ENCODE measurements at places on chromosomes 5 and 9.

GRCh38 chr9:101465326-101465915, 29.8 kb upstream of the ALDOB start:
- no peak overlapping the region for H3K27ac ChIP-seq
- H3K36me3 ChIP-seq: no peaks in the 10 kb centered on the region
- H3K27me3 ChIP-seq: peaks cover 15% of the 10 kb centered on the region
- DNase-seq: no peak
- no peaks in the 10 kb centered on the region for H3K4me1 ChIP-seq
- no peak overlapping the region for H3K4me3 ChIP-seq

- no peak for DNase-seq
- H3K36me3 ChIP-seq: no peaks in the 10 kb centered on the region
- H3K27ac ChIP-seq: no peak overlapping the region
- no peak overlapping the region for H3K4me3 ChIP-seq
- H3K27me3 ChIP-seq: no peaks in the 10 kb centered on the region
Measured at GRCh38 chr9:127133739-127134167, 11.3 kb upstream of the ANGPTL2 start.

GRCh38 chr5:141637123-141637766, 448 bp downstream of the RELL2 start:
- H3K4me3 ChIP-seq: peak overlapping the region; percentile 66
- H3K4me1 ChIP-seq: peaks cover 53% of the 10 kb centered on the region

DNA sequence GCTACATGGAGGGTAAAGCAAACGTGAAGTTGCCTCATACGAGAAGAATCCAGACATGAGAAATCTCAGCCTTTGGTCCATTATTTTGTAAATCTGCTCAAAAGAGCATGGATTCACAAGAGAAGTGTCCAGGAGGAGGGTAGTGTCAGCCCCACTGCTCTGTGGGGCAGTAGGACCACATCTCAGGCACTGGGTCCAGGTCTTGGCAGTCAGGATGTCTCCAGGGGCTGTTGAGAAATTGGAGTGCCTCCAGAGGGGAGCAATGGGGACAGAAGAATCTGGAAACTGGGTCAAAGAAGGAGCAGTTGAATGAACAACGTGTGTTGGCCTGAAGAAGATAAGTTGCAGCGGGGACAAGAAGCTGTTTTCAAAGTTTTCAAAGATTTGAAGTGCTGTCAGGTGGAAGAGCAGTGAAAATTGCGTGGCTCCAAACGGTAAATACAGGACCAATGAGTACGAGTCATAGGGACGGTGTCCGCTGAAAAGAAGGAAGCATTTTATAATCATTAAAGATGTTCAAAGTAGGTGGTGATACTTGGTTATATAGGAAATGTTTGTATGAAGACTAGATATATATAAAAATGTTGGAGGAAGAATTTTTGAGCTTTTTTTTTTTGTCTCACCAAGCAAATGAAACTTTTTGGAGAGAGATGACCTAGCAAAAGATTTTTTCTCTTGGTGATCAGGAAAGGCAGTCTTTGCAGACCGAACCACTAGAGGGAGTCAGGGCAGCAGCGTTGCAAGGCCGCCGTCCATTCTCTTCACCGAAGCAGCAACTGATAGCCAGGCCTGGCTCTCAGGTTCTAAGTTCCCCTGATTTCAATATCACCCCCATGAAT, 57.1 kb upstream of the ZBED3 start:
- H3K4me1 ChIP-seq: no peaks in the 10 kb centered on the region
- DNase-seq: peak; percentile 54
- no peak overlapping the region for H3K4me3 ChIP-seq
- H3K27ac ChIP-seq: no peak overlapping the region
- peaks cover 3% of the 10 kb centered on the region for H3K27me3 ChIP-seq
- H3K36me3 ChIP-seq: no peaks in the 10 kb centered on the region

DNA sequence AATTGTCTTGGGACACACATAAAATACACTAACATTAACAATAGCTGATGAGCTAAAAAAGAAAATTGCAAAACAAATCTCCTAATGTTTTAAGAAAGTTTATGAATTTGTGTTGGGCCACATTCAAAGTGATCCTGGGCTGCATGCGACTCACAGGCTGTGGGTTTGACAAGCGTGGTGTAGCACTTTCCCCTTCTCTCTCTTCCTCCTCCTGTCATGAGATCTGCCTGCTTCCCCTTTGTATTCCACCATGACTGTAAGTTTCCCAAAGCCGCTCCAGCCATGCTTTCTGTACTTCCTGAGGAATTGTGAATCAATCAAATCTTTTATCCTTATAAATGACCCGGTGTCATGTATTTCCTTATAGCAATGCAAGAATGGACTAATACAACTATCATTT, 178.0 kb downstream of the TLR4 start:
- no peak overlapping the region for H3K4me3 ChIP-seq
- H3K27me3 ChIP-seq: no peaks in the 10 kb centered on the region
- no peaks in the 10 kb centered on the region for H3K4me1 ChIP-seq
- DNase-seq: no peak
- H3K27ac ChIP-seq: no peak overlapping the region
- no peaks in the 10 kb centered on the region for H3K36me3 ChIP-seq

- DNase-seq: no peak
- H3K4me3 ChIP-seq: no peak overlapping the region
- H3K27me3 ChIP-seq: no peaks in the 10 kb centered on the region
- H3K36me3 ChIP-seq: peaks cover 66% of the 10 kb centered on the region
- H3K4me1 ChIP-seq: no peaks in the 10 kb centered on the region
Measured at GRCh38 chr9:132647355-132647754, 22.4 kb downstream of the DDX31 start.

GRCh38 chr5:173245319-173246134, 10.5 kb upstream of the NKX2-5 start:
- DNase-seq: no peak
- peaks cover 49% of the 10 kb centered on the region for H3K27me3 ChIP-seq
- no peaks in the 10 kb centered on the region for H3K36me3 ChIP-seq
- no peak overlapping the region for H3K4me3 ChIP-seq

GRCh38 chr5:118461436-118461835, 526.9 kb downstream of the DTWD2 start:
- H3K27ac ChIP-seq: no peak overlapping the region
- H3K4me1 ChIP-seq: no peaks in the 10 kb centered on the region
- no peaks in the 10 kb centered on the region for H3K36me3 ChIP-seq
- H3K27me3 ChIP-seq: no peaks in the 10 kb centered on the region

- no peaks in the 10 kb centered on the region for H3K27me3 ChIP-seq
- DNase-seq: no peak
- no peaks in the 10 kb centered on the region for H3K4me1 ChIP-seq
- no peaks in the 10 kb centered on the region for H3K36me3 ChIP-seq
- H3K4me3 ChIP-seq: no peak overlapping the region
Measured at GRCh38 chr5:89267788-89268187, 384.8 kb upstream of the MEF2C start.

DNA sequence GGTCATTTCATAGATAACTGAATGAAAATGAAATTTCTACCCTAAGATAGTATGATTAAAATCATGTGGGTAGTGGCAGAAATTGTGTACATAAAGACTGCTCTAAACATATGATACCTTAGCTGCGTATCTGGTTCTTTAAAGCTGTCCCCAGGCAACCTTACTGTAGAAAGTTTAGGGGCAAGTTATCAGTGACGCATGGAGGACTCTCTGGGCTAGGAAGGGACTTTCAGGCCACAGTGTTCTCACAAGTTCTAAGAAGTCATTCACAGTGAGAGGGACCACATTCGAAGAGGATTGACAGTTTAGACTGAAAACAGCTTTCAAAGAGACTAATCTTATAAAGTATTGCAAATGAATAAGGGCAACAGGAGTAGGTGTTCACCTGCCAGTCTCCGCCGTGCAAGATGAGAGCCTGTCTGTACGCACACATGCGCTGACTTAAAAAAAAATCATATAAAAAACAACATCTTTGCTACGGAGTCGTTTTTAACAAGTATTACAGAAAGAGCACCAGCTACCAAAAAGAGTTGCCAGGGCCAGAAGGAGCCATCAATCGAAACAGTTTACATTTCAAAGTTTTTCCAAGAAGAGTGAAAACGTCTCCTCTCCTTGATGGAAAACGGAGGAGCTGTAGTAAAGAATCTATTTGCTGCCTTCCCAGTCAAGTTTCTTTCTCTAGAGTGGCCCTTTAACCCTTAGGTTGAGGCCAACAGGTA, 146.3 kb downstream of the CETN3 start:
- DNase-seq: no peak
- no peaks in the 10 kb centered on the region for H3K4me1 ChIP-seq
- no peak overlapping the region for H3K4me3 ChIP-seq
- no peaks in the 10 kb centered on the region for H3K36me3 ChIP-seq
- no peaks in the 10 kb centered on the region for H3K27me3 ChIP-seq

GRCh38 chr5:171537070-171537849, 117.8 kb downstream of the FGF18 start:
- no peak overlapping the region for H3K4me3 ChIP-seq
- no peak overlapping the region for H3K27ac ChIP-seq
- no peak for DNase-seq
- peaks cover 2% of the 10 kb centered on the region for H3K27me3 ChIP-seq
- H3K36me3 ChIP-seq: no peaks in the 10 kb centered on the region

DNA sequence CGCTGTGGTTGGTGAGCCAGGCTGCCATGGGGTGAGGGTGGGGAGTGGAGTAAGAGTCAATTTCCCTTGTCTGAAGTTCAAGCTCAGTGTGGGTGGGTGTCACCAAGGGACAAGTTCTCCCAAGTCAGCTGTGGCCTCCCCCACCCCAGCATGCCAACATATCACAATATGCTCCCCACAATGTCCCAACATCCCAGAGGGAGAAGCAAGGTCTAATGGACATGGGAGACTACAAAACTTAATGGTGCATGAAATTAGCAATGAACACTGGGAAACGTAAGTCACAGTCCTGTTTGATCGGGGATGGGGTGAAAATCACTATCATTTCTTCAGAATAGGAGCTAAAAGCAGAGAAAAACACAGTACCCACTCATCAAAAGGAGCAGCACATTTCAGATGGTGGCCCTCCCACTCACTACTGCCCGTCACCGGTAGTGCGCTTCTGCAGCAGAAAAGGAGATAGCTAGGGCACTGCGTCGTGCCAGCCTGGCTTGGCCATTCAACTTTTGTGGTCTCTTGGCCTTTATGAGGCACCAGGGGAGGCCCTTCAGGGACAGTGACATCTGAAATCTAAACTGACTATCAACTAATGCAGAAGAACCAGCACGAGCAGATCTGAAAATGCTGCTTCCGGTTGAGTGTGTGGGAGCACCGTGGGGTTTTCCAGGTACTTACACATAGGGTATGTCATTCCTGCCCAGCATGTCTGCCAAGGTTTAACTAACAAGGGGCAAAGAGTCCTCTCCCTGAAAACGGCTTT, 20.5 kb upstream of the NDFIP1 start:
- peak overlapping the region; percentile 67 for H3K4me3 ChIP-seq
- H3K36me3 ChIP-seq: no peaks in the 10 kb centered on the region
- H3K27ac ChIP-seq: peak overlapping the region; percentile 81
- peak; percentile 37 for DNase-seq

GRCh38 chr9:3578786-3579185, 53.0 kb upstream of the RFX3 start:
- DNase-seq: no peak
- no peak overlapping the region for H3K27ac ChIP-seq
- H3K4me1 ChIP-seq: no peaks in the 10 kb centered on the region

- no peaks in the 10 kb centered on the region for H3K4me1 ChIP-seq
- no peak overlapping the region for H3K27ac ChIP-seq
- H3K36me3 ChIP-seq: no peaks in the 10 kb centered on the region
- H3K4me3 ChIP-seq: no peak overlapping the region
Measured at GRCh38 chr5:17260549-17260948, 43.1 kb downstream of the BASP1 start.

GRCh38 chr5:133326361-133326760, 274.5 kb downstream of the HSPA4 start:
- H3K36me3 ChIP-seq: no peaks in the 10 kb centered on the region
- no peaks in the 10 kb centered on the region for H3K4me1 ChIP-seq
- no peak for DNase-seq
- H3K27me3 ChIP-seq: no peaks in the 10 kb centered on the region

DNA sequence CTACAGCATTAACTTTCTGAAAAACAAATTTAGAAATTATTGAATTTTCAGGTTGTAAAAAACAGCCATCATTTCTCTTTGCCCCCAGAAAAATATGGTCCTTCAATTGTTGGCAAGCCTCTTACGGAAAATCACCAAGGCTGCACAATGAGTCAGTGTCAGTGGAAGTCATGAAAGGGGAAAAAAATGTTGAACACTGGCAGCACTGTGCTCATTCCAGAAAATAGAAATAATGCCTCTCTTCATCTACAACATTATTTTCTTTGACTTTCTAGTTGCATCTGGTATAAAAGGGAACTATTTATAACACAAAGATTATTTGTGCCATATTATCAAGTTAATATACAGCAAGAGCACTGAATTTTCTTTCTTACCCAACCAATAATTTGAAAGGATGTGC, 26.7 kb upstream of the STK32A start:
- no peaks in the 10 kb centered on the region for H3K4me1 ChIP-seq
- no peaks in the 10 kb centered on the region for H3K27me3 ChIP-seq
- no peak for DNase-seq

DNA sequence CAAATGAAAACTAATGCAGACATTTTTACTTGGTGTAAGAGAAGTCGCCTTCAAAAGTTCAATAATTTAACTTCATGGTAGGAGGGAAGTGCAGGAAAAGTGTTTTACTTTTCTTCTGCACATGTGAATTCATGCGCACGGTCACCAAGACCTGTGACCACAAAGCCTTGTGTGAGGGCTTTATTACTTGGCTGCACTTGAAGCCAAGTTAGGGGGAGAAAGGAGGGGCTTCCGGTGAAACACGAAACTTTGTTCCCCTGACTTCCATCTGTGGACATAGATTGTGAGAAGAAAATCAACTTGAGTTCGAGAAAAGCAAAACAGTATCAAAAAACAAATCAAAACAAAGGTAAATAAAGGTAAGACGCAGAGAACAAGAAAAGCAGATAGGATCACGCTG, 239.9 kb downstream of the ROR2 start:
- DNase-seq: no peak
- H3K27me3 ChIP-seq: peaks cover 2% of the 10 kb centered on the region
- H3K36me3 ChIP-seq: no peaks in the 10 kb centered on the region
- H3K27ac ChIP-seq: no peak overlapping the region
- no peaks in the 10 kb centered on the region for H3K4me1 ChIP-seq
- H3K4me3 ChIP-seq: no peak overlapping the region

GRCh38 chr9:92614763-92615461, 55.0 kb downstream of the IPPK start:
- H3K36me3 ChIP-seq: peaks cover 59% of the 10 kb centered on the region
- H3K4me3 ChIP-seq: no peak overlapping the region
- no peaks in the 10 kb centered on the region for H3K27me3 ChIP-seq
- no peaks in the 10 kb centered on the region for H3K4me1 ChIP-seq

DNA sequence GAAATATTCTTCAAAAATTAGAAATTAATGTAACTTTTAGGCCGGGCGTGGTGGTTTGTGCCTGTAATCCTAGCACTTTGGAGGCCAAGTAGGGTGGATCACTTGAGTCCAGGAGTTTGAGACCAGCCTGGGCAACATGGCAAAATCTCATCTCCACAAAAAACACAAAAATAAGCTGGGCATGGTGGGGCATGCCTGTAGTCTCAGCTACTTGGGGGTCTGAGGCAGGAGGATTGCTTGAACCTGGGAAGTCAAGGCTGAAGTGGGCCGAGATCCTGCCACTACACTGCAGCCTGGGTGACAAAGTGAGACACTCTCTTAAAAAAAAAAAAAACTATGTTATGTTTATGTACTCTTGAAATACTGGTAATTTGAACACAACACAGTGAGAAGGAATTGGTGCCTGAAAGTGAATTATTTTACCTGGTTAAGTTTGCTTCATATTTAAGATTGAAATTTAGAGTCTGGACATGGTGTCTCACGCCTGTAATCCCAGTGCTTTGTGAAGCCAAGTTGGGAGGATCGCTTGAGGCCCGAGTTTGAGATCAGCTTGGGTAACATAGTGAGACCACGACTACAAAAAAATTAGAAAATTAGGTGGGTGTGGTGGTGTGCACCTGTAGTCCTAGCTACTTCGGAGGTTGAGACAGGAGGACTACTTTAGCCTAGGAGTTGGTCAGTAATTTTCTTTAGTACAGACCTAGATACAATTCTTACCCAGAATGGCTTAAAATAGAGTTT, 15.0 kb downstream of the ARRDC3 start:
- H3K4me3 ChIP-seq: no peak overlapping the region
- no peaks in the 10 kb centered on the region for H3K27me3 ChIP-seq
- peaks cover 7% of the 10 kb centered on the region for H3K4me1 ChIP-seq
- DNase-seq: no peak
- peaks cover 60% of the 10 kb centered on the region for H3K36me3 ChIP-seq

Data from CD4-positive, CD25-positive, alpha-beta regulatory T cell (primary cell).